ENCODE measurements at places on chromosomes 4 and X. TPM values are rescaled to one million over a fixed set of nuclear protein-coding genes. Genes with fewer than 3 reads are reported as not detected.

SPIN3 gene
- total RNA-seq: 3.3 TPM

KLB gene
- under 0.01 TPM for total RNA-seq

SHROOM4 gene
- 0.31 TPM for total RNA-seq

TCEAL1 gene
- total RNA-seq: 5.7 TPM

CNGA2 gene
- total RNA-seq: not detected

CLCN4 gene
- total RNA-seq: 0.84 TPM

PCDH10 gene
- total RNA-seq: under 0.01 TPM

ADGRA3 gene
- total RNA-seq: 2.2 TPM

SPARCL1 gene
- total RNA-seq: not detected

NWD2 gene
- total RNA-seq: under 0.01 TPM

CCSER1 gene
- 7.9 TPM for total RNA-seq

SLC6A14 gene
- not detected for total RNA-seq

USP27X gene
- 2.8 TPM for total RNA-seq

UCP1 gene
- total RNA-seq: not detected

CWH43 gene
- not detected for total RNA-seq

Data from mononuclear cell (primary cell).